ENCODE measurements at places on chromosomes 2 and 18.

DNA sequence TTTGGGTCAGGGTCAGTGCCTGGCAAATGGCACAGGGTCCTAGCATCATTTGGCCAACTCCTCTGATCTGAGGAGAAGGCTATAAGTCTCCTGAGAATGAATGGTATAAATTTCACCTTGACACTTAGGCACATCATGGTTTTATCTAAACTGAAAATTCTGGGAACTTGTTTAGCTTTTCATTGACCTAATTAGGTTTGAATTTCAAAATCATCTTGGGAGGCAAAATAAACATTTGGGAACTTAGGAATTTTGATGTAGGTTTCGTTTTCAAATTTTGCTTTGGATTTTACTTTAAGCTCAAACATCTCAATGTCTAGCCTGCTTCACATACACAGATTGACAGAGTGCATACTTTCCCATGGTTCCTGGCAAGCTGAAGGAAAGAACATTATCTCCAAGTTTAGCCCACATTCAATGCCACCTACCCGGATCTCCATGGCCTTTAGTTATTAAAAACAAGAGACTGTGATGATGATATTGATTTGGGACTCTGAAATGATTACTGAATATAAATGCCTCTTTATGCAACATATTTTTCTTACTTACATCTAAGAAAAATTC, 44.5 kb downstream of the MYOM1 start:
- H3K36me3 ChIP-seq, result no peaks in the 10 kb centered on the region
- H3K4me3 ChIP-seq, result no peak overlapping the region
- no peak for DNase-seq
- no peak overlapping the region for H3K27ac ChIP-seq
- H3K27me3 ChIP-seq, result peaks cover 3% of the 10 kb centered on the region

- no peaks in the 10 kb centered on the region for H3K36me3 ChIP-seq
- H3K4me1 ChIP-seq, result peaks cover 50% of the 10 kb centered on the region
- no peak overlapping the region for H3K4me3 ChIP-seq
- peaks cover 32% of the 10 kb centered on the region for H3K27me3 ChIP-seq
- H3K27ac ChIP-seq, result no peak overlapping the region
Observed at GRCh38 chr2:120231974-120232635, 8.9 kb upstream of the TMEM185B start.

- DNase-seq, result no peak
- no peaks in the 10 kb centered on the region for H3K36me3 ChIP-seq
- no peak overlapping the region for H3K4me3 ChIP-seq
- no peaks in the 10 kb centered on the region for H3K4me1 ChIP-seq
- H3K27me3 ChIP-seq, result peaks cover 23% of the 10 kb centered on the region
- no peak overlapping the region for H3K27ac ChIP-seq
Observed at GRCh38 chr2:74694281-74694680, 40.2 kb downstream of the SEMA4F start.

DNA sequence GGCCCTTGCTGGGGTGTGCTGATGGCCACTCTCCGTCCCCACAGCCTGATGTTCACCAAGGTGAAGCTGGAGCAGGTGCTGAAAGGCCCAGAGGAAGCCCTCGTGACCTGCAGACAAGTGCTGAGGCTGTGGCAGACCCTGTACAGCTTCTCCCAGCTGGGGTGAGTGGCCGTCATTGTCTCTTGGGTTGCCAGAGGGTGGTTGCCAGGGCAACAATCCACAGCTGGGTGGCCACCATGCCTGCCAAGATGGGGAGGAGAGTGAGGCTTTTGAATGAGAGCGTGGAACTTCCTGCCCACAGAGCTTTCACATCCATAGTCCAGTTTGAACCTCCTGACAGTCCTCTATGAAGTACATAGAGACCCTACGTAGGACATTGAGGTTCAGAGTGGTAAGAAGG, 108.8 kb downstream of the STPG4 start:
- H3K36me3 ChIP-seq, result peaks cover 5% of the 10 kb centered on the region
- no peaks in the 10 kb centered on the region for H3K27me3 ChIP-seq
- H3K4me1 ChIP-seq, result peaks cover 32% of the 10 kb centered on the region
- no peak for DNase-seq
- H3K27ac ChIP-seq, result no peak overlapping the region
- H3K4me3 ChIP-seq, result no peak overlapping the region

DNA sequence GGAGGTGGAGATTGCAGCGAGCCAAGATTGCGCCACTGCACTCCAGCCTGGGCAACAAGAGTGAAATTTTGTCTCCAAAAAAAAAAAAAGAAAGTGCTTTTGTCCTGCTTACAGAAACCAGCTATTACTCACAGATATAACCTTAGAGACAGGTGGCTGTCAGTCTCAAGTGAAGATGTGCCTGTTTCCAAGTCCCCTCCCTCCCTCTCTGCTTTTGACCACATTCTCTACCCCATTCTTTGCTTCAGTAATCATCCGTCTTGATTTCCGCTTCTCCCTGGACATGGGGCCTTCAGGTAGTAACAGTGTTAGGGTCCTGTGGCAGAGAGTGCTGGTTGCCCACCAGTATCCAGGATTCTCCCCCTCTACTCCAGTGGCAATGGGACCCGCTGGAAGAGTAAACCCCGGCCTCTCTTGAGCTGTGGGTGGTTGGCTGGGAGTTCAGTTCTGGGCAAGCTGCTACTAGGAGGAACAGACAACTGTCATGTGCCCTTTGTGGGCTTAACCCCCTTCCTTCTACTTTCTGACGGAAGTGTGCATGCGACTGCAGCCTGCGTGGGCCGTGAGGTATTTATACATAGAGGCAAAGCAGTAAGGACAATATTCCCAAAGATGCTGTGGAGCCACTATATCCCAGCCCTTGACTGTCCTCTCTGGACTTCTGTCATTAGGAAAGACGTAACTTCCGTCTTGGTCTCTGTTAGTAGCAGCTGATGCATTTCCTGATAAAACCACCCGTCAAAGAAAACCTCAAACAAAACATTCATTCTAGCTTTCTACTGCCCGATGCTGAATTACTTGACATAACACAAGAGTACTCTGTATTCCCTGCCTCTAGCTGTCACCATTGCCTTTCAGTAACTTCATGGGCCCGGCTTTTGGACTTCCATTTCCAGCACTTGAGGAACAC, 17.8 kb downstream of the PDCL3 start:
- no peak overlapping the region for H3K27ac ChIP-seq
- H3K27me3 ChIP-seq, result peaks cover 3% of the 10 kb centered on the region
- DNase-seq, result no peak
- no peak overlapping the region for H3K4me3 ChIP-seq
- H3K4me1 ChIP-seq, result no peaks in the 10 kb centered on the region

DNA sequence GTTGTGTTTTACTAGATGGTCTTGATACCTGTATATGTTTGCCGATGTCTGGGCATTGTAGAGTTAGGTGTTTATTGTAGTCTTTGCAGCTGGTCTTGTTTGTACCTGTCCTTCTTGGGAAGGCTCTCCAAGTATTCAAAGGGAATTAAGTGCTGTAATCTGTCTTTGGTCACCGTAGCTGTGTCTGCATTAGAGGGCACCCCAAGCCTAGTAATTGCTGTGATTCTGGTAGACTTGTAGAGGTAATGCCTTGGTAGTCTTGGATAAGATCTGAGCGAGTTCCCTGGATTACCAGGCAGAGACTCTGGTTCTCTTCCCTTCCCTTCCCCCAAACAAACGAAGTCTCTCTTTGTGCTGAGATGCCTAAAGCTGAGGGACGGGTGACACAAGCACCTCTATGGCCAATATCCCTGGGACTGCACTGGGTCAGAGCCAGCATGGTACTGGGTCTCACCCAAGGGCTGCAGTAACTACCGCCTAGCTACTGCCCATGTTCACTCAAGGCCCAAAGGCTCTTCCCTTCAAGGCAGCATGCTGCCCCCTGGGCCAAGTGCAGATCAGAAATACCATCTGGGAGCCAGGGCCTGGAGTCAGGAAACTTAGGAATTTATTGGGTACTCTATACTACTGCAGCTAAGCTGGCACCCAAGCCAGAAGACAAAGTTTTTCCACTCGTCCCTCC, 27.1 kb downstream of the STPG4 start:
- peaks cover 21% of the 10 kb centered on the region for H3K27me3 ChIP-seq
- no peak for DNase-seq
- no peak overlapping the region for H3K27ac ChIP-seq
- peaks cover 6% of the 10 kb centered on the region for H3K36me3 ChIP-seq

GRCh38 chr2:226643030-226643945, 156.3 kb downstream of the IRS1 start:
- DNase-seq, result no peak
- peak overlapping the region; percentile 32 for H3K4me3 ChIP-seq
- peaks cover 11% of the 10 kb centered on the region for H3K36me3 ChIP-seq
- H3K27me3 ChIP-seq, result peaks cover 3% of the 10 kb centered on the region
- H3K4me1 ChIP-seq, result peaks cover 29% of the 10 kb centered on the region

- H3K4me1 ChIP-seq, result peaks cover 31% of the 10 kb centered on the region
- peaks cover 99% of the 10 kb centered on the region for H3K27me3 ChIP-seq
- no peak within 1 kb of the TSS for H3K27ac ChIP-seq
- DNase-seq, result no peak
- peak within 1 kb of the TSS; percentile 45 for H3K4me3 ChIP-seq
- no peaks in the 10 kb centered on the region for H3K36me3 ChIP-seq
Observed at GRCh38 chr2:176083796-176084261, at the start of gene EVX2. Gene EVX2, minus strand, starts transcription at chr2:176083962. Its CDS starts 186 bp downstream, at chr2:176083776.

DNA sequence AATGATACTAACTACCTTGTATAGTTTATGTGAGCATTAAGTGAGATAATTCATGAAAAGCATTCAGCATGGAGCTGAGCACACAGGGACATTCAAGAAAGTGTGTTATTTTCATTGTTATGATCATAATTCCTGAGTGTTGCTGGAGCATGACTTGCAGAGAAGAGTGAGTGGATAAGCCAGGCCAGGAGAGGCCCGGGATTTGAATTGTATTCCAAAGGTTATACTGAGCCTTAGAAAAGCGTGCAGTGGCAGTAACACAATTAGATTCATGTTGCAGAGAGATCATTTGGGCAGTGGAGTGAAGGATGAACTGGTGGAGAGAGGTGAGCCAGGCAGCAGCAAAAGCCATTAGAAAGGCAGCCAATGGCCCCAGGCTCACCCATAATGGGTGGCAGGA, 142.9 kb upstream of the SH3BP4 start:
- no peak for DNase-seq
- no peak overlapping the region for H3K27ac ChIP-seq
- H3K27me3 ChIP-seq, result peaks cover 12% of the 10 kb centered on the region
- H3K4me3 ChIP-seq, result no peak overlapping the region

DNA sequence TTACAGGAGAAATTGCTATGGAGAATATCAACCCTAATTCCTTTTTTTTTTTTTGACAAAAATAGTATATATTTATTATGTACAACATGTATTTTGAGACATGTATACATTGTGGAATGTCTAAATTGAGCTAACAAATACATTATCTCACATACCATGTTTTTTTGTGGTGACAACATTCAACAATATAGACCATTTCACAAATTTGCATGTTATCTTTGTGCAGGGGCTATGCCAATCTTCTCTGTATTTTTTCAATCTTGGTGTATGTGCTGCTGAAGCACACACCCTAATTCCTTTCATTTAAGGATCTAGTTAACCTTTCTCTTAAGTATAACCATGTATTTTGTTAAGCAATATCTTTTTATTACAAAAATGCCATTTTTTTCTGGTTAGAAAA, 13.2 kb downstream of the SLC39A10 start:
- no peaks in the 10 kb centered on the region for H3K4me1 ChIP-seq
- H3K27ac ChIP-seq, result no peak overlapping the region
- H3K4me3 ChIP-seq, result no peak overlapping the region
- DNase-seq, result no peak
- H3K27me3 ChIP-seq, result no peaks in the 10 kb centered on the region

DNA sequence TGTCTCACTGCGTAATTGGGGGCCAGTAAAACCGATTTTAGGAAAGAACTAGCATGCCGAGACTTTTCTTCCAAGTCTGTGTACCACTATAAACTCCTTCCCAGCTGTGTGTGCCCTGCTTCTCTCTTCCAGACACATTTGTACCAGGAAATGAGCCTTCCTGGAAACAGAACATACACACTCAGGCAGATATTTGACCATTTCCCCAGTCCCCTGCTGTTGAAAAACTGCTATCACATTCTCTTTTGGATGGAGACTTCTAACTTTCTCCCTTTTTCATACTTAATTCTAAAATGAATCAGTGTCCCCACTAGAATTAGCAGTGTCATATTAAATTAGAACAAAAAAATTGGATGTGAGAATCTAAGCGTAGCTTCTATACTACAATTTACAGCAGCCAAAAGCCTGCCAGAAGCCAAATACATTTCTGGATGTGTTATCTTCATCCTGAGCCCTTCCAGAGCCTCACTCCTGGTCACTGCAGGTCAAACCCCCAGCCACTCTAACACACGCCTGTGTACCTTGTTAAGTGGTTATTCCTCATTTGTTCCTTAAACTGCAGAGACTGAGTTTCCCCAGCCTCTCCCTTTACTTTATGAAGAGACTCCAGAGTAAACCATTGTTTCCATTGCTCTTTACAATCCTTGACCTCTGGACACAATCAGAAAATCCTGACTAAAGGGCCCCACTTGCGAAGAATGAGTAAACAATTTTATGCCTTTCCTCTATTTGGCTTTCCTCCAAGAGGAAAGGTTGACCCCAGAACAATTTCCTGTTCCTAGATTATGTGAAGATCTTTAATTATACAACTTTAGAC, 20.4 kb downstream of the DSG4 start:
- H3K4me3 ChIP-seq, result no peak overlapping the region
- H3K27me3 ChIP-seq, result no peaks in the 10 kb centered on the region
- DNase-seq, result no peak
- H3K4me1 ChIP-seq, result peaks cover 65% of the 10 kb centered on the region
- H3K27ac ChIP-seq, result peak overlapping the region; percentile 95

- no peak overlapping the region for H3K4me3 ChIP-seq
- H3K27me3 ChIP-seq, result no peaks in the 10 kb centered on the region
- no peaks in the 10 kb centered on the region for H3K36me3 ChIP-seq
- no peak for DNase-seq
Observed at GRCh38 chr18:44065206-44065605, 615.5 kb upstream of the SETBP1 start.

- H3K36me3 ChIP-seq, result peaks cover 4% of the 10 kb centered on the region
- peaks cover 21% of the 10 kb centered on the region for H3K27me3 ChIP-seq
- peak overlapping the region; percentile 41 for H3K4me3 ChIP-seq
- H3K27ac ChIP-seq, result no peak overlapping the region
Observed at GRCh38 chr2:112136096-112136495, 2.1 kb upstream of the FBLN7 start.

DNA sequence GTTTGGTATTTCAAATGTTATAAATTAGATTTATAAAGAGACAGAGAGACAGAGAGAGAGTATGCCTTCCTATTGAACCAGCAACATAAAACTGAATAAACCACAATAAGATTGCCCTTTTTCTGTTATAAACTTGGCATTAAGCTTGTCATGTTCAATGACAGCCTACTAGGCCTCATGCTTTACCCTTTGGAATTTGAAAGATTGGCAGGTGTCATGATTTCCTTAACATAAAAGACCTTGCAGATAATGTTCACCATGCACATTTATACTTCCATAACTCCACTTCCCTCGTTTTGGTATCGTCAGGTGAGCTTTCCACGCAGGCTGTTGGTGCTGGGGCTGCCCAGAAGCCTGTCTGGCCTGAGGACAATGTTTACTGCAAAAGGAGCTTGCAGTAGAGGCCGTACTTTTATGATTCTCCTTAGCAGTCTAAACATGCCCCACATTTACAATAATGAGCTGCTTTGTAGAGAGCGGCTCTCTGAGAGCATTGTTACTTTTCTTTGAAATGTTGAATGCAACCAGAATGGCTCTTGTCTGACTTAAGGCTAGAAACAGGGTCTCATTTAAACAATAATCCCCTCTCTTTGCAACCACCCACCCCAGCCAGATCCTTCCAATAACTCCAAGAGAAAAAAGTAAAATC, 379.1 kb upstream of the ATP5MC3 start:
- H3K27ac ChIP-seq, result no peak overlapping the region
- H3K4me1 ChIP-seq, result peaks cover 33% of the 10 kb centered on the region
- no peak overlapping the region for H3K4me3 ChIP-seq
- DNase-seq, result no peak
